ENCODE measurements at places on chromosomes 6 and 20. TPM values are rescaled to one million over a fixed set of nuclear protein-coding genes. Genes with fewer than 3 reads are reported as not detected.

Gene C20orf141
- not detected for total RNA-seq

Gene PAK5
- total RNA-seq, result not detected

Gene ATP6V1G2
- 2.1 TPM for total RNA-seq

Gene ECT2L
- 0.37 TPM for total RNA-seq

Gene GLP1R
- total RNA-seq, result 11.6 TPM

Gene KCNB1
- total RNA-seq, result 1.9 TPM

Gene BCAS1
- total RNA-seq, result not detected

Gene SIRPA
- total RNA-seq, result 18.1 TPM

Gene CAGE1
- not detected for total RNA-seq

Gene ULBP1
- total RNA-seq, result 0.17 TPM

Gene CRYBG1
- 2.0 TPM for total RNA-seq

Gene PGC
- total RNA-seq, result not detected

Gene BMP6
- 2.7 TPM for total RNA-seq

Gene NHSL1
- 53.0 TPM for total RNA-seq
